Ammon's horn (tissue), 1 donor: ENCODE measurements at places on chromosomes 5 and 9.
A peak's percentile ranks its signal among the peaks of the same experiment; 100 is the strongest.

DNA sequence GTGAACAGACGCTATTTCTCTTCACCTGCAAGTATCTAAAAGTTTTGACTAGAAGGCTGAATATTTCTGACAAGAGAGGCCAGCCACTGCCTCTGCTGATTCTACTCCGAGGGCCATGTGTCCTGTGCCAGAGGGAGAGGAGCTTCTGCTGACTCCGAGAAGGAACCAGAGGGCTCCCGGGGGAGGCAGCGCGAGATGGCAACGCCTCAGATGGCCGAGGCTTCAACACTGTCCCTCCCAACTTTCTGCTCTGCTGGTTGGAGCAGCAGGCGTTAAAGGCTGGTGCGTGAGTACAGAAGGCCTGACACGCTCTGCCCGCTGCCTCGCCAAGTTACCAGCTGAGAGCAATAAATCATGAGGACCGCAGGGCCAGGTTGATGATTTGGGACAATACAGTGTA lies 178.8 kb downstream of the GAPVD1 start:
- no peak for DNase-seq

GRCh38 chr9:119852390-119852789 lies 483.2 kb upstream of the BRINP1 start:
- DNase-seq: no peak

GRCh38 chr9:78614892-78615291 lies 318.0 kb downstream of the PSAT1 start:
- no peak for DNase-seq

DNA sequence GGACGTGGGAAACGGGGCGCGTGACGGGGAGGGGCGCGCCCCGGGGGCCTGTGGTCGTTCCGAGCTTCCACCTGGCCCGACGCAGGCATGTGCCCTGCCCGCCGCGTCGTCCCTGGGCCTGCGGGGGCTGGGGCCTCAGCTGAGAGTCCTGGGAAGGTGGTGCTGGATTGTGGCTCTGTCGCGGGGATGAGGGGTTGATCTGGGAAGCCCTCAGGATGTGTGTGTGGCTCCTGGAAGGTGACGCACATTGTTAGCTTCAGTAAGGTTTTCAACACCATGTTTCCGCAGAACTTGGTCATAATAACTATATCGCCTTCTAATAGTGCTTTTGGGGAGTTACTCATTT lies 589.1 kb downstream of the MTRR start:
- no peak for DNase-seq

GRCh38 chr5:94575196-94575595 lies 43.2 kb downstream of the KIAA0825 start:
- no peak for DNase-seq

GRCh38 chr5:6503342-6503741 lies 54.7 kb downstream of the UBE2QL1 start:
- DNase-seq: no peak

DNA sequence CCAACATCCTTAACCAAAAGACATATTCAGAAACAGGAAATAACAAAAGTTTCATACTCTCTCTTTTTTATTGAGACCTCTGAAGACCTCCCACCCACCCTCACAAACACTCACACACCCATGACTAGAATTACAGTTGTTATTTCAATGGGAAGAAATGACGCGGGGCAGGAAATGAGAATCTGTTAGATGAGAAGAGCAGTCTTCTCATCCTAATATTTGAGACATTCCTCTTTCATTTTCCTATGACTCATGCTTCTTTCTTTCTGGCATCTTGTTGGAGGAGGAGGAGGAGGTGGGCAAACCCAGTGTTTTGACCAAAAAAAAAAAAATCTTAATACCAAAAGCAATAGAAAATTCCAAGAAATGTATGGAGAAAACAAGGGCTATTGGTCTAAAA lies 179.5 kb upstream of the TARS1 start:
- no peak for DNase-seq

GRCh38 chr5:133370036-133370831 lies 242.1 kb downstream of the FSTL4 start:
- no peak for DNase-seq

DNA sequence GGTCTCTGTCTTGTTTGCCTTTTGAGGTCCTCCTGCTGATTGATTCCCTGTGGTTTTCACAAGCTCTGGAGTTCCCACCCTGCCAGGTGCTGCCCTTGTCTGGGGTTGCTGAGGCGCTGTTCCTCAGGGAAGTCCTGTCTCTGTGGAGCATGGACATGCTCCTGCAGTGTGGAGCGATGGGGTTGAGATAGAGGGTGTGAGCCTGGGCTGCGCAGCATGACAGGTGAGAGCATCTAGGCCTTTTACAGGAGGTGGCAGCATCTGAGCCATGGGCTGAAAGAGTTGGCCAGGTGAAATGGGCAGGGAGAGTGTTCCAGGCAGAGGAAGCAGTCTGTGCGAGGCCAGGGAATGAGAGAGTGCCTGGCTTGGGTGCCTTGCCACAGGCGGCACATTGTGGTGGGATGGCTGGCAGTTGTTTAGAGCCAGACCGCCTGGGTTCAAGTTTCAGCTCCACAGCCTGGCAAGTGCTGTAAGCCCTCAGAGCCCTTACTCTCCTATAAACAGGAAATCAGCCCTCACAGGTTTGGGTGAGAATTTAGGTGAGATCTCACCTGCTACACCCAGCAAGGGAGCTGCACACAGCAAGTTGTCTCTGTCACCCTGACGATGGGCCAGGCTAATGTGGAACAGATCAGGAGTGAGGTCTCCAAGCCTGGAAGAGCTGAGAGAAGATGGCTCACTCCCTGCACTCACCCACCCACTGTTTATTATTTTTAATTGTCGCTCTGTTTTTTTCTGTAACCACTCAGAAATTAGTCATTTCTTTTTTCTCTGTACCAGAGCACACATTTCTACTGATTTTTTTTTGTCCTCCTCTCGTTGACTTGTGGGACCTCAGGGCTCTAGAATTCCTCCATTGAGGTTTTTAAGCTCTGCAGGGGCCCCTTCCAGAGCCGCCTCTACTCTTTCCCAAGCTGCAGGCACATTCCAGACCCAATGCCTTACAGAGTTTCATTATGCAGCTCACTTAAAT lies 19.6 kb downstream of the TCOF1 start:
- peak; percentile 46 for DNase-seq

DNA sequence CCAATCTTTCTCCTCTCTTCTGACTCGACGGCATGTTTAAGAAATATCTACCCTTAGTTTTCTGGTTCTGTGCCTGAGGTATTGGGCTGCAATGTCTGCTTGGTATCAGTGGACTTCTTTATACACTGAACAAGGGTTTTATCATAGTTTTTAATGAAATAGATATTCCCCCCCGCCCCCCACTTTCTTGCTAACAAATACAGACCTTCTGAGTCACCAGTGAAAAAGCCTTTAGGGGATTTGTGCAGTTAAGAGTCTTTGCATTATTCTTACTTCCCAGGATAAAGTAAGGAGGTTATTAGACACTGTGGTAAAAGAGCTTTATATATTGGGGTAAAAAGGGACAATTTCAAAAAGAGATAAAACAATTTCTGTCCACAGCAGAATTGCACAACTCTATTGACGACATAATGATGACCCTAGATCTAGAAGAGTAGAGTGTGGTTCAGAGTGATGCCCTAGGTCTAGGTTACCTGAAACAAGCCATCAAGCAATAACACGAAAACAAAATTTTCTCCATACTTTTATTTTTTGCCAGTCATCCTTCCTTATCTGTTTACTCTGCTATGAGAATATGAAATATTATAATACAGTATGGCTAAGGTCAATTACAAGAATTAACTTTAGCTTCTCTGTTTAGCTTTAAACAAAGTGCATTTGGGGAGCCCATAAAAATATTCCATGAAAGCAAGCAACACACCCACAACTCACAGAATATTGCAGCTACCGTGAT lies 110.7 kb downstream of the PLK2 start:
- DNase-seq: no peak

- peak; percentile 26 for DNase-seq
These were observed 26.8 kb upstream of the TNFAIP8 start for GRCh38 chr5:119328753-119329602.

- no peak for DNase-seq
These were observed 4.3 kb upstream of the CLPTM1L start for GRCh38 chr5:1349246-1349645.

- no peak for DNase-seq
These were observed 248.8 kb downstream of the MCTP1 start for GRCh38 chr5:95035891-95036685.

GRCh38 chr5:128201065-128201926 lies 117.7 kb downstream of the SLC12A2 start:
- DNase-seq: peak; percentile 79

- DNase-seq: no peak
These were observed 221.3 kb downstream of the PIK3R1 start for GRCh38 chr5:68436686-68437520.

DNA sequence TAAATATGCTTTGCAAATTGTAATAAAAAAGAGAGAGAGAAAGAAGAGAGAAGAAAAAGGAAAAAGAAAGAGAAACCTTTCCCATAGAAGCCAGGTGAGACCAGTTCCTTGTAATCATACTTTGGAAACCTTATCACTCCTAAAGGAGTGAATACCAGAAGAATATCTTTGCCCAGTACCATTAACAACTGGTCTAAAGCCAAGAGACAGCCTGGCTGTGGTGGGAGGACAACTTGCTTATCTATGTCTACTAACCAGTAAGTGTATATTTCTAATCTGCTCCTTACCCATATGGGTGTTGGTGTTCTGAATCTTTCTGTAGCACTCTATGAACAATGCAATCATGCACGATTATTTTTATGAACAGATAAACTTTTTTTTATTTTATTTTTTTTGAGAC lies 10.5 kb upstream of the TXN start:
- DNase-seq: no peak

GRCh38 chr5:106154280-106154716 lies 1516.4 kb downstream of the EFNA5 start:
- no peak for DNase-seq

GRCh38 chr5:54700986-54701578 lies 183.5 kb downstream of the SNX18 start:
- DNase-seq: no peak

DNA sequence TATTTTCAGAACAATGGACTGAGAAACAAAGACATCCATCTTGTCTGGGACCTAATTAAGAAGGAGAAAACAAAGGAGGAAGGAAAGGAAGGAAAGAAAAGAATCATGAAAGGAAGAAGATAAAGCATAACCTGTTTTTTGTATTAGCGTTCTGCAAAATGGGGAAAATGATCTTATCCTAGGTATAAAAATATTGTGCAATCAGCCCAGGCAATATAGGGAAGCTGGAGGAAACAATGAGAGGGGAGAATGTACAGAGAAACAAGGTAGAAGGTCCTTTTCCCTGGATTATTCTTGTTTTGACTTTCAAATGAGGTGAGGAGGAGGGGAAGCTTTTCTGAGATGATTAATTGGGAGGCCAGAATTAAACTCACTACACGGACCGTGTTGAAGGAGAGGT lies 177.9 kb downstream of the COX7C start:
- DNase-seq: no peak

DNA sequence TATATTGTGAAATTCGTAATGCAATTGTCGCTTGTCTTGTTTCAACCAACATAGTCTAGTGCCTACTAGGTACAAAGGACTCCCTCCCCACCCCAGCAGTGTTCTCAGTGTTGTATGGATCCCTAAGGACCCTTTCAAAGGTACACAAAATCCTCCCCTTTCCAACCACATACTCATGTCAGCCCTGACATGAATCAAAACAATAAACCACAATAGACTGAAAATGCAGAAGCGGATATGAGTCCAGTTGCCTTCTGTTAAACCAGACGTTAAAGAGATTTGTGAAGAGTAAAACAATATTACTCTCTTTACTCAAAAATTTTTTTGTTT lies 82.4 kb upstream of the IFNK start:
- DNase-seq: no peak

- no peak for DNase-seq
These were observed 8.5 kb downstream of the NEK6 start for GRCh38 chr9:124266139-124266825.

DNA sequence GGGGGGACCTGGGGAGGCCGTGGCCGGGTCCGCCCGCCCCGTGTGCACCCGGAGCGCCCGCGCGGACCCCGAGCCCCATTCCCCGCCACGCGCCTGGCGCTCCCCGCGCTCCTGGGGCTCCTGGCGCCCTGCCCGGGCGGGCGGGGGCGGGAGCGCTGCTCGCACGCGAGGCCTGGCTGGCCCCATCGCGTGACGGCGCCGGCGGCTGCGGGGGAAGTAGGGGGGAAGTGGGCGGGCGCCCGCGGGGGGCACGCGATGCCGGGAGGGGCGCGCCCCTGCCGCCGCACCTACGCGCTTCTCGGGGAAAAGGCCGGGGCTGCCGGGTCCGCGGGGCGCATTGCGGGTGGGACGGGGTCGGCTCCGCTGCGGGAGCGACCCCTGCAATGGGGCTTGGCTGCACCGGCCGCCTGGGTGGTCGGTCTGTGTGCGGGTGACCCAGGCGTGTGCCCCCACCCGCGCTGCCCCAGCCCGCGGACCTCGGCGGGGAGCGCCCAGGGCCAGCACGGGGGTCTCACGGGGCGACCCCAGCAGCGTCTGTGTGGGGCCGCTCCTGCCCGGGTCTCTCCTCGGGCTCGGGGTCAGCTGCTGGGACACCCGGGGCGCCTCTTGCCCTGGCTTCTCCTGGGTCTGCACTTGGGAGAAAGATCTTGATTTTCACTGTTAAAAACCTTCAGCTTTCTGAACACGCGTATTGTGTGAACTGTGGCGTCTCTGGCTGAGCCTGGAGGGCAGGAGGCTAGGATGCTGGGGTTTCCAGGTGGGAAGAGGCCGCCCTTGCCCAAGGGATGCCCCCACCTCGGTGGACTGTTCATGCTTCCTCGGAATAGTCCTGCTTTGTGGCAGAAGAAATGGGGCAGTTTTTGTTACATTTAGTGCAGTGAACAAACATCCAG lies 52.4 kb downstream of the AHRR start:
- DNase-seq: no peak

DNA sequence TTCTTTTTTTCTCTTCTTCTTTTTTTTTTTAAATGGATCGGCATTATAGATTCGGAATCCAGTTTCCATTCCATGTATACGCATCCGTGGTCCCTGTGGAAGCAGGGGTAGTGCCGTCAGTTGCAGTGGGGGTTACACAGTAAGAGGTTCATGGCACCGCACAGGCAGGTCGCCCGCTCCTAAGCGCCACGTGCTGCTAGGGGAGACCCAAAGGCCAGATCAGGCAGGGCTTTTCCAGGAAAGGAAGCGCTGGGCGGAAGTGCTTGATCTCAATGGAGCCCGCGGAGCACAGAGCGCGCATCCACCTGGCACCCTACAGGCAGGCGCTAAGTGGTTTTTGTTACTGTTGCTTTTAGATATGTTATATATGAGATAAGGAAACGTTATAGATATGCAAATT lies 174.8 kb upstream of the OR13F1 start:
- DNase-seq: no peak

GRCh38 chr5:141713616-141714309 lies 31.7 kb upstream of the ARAP3 start:
- no peak for DNase-seq

DNA sequence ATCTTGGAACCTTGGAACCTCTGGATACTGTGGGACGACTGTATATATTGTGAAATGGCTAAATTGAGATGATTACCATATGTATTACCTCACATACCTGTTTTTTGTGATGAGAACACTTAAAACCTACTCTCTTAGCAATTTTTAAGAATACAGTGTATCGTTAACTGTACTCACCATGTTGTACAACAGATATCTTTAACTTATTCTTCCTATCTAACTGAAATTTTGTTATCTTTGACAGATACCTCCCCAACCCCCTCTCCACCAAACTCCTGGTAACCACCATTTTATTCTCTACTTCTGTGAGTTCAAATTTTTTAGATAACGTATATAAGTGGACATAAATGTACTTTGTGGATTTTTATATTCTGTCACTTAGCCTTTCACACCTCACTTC lies 126.5 kb downstream of the ZCCHC7 start:
- no peak for DNase-seq
